ENCODE measurements at places on chromosomes 1 and 21.

DNA sequence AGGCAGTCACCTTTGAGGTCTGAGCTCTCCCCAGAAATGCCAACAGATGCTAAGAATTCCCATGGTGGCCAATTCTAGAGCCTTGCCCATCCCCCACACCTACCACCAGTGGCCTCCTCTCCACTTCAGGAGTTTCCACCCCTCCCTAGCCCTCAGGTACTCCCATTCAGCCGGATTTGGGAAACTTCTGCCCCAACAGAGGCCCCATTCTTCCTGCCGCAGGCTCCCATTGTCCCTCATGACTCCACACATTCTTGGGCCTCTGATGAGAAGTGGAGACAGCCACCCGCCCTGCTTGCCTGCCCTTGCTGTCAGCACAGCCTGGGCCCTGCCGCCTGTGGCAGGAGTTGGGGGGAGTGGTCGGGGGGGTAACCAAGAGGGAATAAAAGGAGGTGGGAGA, 4.6 kb downstream of the BLACAT1 start:
- DNase-seq: no peak

- DNase-seq: no peak
Observed at GRCh38 chr1:18419113-18419844, 61.5 kb upstream of the KLHDC7A start.

DNA sequence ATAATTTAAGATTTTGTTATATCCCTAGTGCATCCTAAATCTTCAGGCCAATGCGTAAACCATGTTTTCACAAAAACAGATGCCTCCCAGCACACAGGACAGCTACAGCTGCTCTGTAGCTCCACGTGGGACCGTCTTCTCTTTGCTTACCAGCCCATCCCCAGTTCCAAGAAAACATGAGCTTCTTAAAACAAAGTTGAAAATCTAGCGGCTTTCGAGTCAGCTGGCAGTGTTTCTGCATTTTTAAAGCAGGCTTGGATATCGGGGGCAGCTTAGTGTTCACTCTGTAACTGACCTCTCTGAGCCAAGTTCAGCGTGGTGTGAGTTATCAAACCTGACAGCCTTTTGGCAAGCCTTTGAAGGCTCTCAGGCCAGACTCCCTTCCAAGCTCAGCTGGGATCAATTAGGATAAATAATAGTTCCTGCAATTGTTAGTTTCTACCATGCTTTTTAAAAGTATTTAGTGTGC, 881.5 kb downstream of the LTN1 start:
- no peak for DNase-seq

DNA sequence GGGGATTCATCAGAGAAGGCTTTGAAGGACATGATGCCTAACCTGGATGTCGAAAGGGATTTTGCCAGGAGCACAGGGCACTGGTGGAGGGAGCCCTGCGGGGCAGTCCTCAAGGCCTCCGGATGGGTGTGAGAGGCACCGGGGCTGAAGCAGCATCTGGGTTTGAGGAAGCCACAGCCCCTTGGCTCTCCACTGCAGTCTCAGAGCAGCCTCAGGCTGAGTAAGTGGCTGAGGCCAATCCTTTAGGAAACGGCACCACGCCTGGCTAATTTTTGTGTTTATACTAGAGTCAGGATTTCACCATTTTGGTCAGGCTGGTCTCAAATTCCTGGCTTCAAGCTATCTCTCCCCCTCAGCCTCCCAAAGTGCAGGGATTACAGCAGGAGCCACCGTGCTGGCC, 12.0 kb downstream of the ERVH48-1 start:
- DNase-seq: no peak

- DNase-seq: no peak
Observed at GRCh38 chr1:208108646-208109330, 135.4 kb downstream of the PLXNA2 start.

- DNase-seq: no peak
Observed at GRCh38 chr1:23426828-23427227, 2.3 kb upstream of the TCEA3 start.

- DNase-seq: peak; percentile 86
Observed at GRCh38 chr1:112508278-112509004, at the start of gene WNT2B. WNT2B (plus strand) TSS chr1:112508965; CDS start chr1:112509263, 298 bp downstream.
